Stimulated activated CD8-positive, alpha-beta memory T cell treated with anti-CD3 and anti-CD28 coated beads, Interleukin-2, amount 100 ng/mL, for 1 hour (primary cell): ENCODE measurements at places on chromosomes 16 and 17.
A peak's percentile ranks its signal among the peaks of the same experiment; 100 is the strongest.

DNA sequence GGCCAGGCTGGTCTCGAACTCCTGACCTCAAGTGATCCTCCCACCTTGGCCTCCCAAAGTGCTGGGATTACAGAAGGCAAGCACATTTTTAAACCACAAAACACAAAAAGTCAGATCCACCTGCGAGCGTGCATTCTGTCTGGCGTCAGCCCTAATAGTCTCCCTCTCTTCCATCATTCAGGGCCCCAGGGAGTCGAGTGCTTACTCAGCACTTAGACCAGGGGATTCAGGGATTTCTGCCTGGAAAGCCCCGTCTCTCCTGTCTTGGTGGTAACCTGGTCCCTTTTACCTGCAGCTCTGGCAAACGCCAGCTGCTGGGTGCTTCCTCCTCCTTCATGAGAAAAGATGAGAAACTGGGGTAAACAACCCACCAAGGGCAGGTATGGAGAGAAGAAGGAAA is 443.1 kb downstream of the SOX9 start:
- no peak for DNase-seq

GRCh38 chr17:77456271-77456950 is 315.6 kb downstream of the SEC14L1 start:
- no peak for DNase-seq

DNA sequence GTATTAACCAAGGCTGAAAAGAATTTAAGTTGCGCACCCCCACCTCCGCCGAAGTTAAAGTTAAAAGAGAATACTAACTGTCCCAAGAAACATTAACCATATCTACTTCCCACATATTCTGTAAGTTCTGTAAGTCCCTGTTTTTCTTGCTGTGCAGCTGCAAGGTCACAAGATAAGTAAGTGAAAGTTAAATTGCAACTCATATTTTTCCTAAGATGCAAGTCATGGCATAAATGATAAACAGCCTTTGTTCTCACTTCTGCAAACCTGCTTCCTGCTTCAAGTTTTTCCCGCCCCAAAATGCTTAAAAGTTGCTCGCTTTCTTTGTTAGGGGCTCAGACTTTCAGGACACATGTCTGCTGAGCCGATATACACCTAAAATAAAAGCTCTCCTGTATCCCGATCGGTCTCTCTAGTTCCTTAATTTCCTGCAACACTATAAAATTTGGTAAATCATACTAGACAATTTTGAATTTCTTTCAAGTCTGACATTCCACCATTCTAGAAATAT is 32.6 kb upstream of the ABCA9 start:
- no peak for DNase-seq

DNA sequence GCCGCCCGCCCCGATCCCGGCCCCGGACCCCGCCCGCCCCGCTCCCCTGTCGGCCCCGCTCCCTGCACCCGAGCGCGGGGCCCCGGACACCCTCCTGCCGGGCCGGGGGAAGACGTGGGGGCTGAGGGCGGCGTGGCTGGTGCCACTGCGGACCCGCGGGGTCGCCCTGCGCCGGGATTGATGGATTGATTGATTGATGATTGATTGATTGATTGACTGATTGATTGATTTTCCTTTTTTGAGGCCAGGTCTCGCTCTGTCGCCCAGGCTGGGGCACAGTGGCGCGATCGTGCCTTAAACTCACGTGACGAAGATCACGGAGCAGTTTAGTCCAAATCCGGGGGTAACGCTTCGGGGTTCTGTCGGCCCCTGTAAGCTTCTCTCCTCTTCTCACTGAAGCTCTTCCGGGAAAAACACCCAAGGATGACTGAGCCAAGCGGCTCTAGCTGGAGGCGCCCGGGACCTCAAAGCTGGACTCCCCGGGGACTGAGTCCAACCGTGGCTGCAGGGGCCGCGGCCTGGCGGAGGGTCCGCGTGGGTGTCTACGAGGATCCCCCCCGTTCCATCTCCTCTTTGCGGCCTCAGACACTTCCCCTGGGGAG is 40.2 kb upstream of the BHLHA9 start:
- no peak for DNase-seq

GRCh38 chr16:78832100-78832499 is 732.6 kb downstream of the WWOX start:
- DNase-seq: no peak

GRCh38 chr16:11094857-11095565 is 150.6 kb downstream of the CLEC16A start:
- no peak for DNase-seq

GRCh38 chr17:6574687-6575595 is 18.6 kb upstream of the PITPNM3 start:
- DNase-seq: no peak

DNA sequence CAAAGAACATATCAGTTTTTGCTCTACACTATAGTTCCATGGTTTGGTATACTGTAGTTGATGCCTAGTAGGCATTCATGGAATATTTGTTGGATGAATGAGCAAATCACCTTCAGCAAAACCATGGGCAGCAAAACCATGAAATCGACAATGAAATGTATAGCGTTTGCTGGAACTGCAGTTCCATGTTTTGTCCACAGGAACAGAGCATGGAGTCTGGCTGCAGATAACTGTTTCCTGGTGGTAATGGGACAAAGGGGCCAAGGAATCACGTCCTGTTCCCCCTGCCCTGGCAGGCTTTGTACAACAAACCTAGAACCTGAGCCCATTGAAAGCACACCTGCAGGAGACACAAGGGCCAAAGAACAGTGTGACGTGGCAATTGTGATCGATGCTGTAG is 101.1 kb downstream of the USP31 start:
- DNase-seq: no peak

DNA sequence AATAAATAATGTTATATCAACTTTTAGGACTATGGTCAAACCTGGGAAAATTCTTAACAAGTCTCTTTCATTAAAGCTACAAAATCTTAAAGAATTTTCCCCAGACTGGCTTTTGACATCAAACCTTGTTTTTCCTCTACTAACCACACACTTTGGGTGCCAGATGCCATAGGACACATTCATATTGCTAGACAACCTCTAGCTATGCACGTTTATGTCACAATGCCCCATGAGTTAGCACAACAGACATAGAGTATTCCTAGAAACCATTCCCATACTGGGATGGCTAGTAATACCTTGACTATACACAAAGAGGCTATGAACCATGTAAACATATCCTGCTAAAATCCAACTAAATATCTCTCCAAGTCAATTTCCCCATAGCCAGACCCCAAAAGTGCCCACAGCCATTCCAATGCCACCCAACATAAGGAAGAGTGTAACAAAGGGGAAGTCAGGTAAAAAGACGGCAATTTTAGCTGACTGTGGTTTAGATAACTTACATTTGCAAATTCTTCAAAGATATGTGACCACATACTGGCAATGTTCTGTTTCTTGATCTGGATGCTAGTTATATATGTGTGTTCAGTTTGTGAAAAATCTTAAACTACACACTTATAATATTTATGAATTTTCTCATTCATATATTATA is 23.4 kb downstream of the SMURF2 start:
- DNase-seq: no peak

- DNase-seq: no peak
Measured at GRCh38 chr17:9239246-9239792, 218.0 kb downstream of the NTN1 start.

GRCh38 chr17:19744922-19745757 is 3.0 kb downstream of the ALDH3A1 start:
- DNase-seq: peak; percentile 70

GRCh38 chr16:23561586-23561985 is 4.1 kb downstream of the UBFD1 start:
- no peak for DNase-seq

DNA sequence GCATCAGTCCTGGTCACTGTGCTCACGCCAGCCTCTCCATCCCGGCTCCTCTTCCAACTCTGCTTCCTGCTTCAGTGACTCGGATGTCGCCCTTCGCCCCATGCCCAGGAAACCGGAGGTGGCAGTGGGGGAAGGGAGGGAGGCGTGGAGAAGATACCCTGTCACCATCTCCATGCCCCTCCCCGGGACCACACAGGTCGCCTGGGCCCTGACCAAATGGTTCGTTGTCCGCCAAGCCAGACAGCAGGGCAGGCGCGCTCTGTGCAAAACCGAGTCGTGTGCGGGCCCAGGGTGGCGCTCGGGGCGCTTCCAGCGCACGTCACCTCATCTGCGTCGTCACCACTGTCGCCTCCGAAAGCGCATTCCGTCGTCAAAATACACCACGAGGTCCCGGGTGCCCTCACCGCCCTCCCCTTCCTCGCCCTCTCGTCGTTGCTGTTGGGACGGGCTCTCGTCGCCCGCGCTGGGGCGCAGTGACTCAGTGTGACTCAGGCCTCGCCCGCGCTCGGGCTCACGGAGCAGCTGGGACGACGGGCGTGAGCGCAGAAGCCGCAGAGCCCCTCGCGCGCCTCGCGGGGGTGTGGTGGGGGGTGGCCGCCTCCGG is 39.2 kb downstream of the ZNF778 start:
- peak; percentile 57 for DNase-seq

DNA sequence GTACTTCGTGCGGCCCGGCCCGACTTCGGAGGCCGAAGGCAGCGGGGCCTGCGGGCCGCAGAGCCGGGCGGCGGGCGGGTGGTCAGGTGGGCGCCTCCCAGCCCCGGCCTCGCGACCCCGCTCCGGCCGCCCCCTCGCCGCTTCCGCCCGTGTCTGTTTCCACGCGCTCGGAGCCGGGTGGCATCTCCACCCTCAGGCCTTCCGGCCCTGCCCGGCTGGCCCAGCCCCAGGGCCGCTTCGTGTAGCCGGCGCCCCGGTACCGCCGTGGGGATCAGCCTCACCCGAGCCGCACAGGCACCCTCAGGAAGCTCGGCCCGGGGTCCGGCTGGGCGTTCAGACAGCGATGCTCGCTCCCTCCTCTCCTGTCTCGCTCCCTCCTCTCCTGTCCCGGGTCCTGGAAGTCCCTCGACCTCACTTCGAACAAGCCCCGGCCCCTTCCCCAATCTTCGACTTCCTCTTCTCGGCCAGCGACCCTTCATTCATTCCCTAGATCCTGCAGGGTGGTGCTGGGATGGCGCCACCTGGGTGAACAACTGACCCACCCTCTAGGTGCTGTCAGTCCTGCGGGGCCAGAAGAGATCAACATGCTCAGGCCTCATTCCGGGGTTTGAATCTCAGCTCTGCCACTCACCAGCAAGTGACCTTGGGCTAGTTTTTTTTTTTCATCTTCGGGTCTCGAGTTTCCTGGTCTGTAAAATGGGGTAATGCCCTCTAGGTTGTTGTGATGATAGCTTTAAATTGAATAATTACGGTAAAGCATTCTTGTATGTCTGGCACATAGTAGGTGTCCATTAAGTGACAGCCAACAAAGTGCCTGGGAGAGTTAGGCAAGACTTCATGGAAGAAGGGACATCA is 610 bp downstream of the VPS4A start:
- DNase-seq: no peak

- no peak for DNase-seq
Measured at GRCh38 chr17:7745748-7746470, 28.4 kb downstream of the DNAH2 start.

GRCh38 chr17:6981426-6981825 is 14.4 kb upstream of the ALOX12 start:
- DNase-seq: no peak

DNA sequence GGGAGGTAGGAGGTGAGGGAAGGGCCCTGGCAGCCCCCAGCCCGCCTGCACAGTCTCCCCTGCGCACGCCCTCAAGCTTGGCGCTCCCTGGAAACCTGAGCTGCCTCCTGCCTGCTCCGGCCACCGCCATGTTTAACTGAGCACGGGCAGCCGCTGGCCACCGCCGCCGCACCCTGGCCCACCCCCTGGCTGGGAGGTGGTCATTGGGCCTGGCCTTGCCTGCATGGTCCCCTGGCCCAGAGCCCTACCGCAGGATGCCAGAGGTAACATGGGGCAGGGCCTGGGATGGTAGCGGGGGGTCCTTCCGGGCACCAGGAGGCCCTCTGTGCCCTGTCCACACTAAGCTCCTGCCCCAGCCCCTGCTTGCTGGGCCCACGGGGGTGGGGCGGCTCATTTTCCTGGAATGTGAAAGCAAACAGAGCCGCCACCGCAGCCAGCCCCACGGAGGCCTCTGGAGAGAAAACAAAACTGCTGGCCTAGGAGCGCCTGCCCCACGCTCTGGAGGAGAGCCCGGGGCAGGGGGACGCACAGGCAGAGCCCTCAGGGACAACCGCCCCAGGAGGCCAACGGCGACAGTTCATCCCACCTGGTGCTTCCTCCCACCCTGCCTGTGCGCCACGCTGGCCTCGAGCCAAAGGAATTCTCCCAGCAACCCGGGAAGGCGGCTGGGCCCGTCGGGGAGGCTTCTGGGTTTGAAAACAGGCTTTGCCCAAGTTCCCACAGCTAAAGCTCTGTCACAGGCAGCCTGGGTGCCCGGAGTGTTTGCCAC is 8.9 kb downstream of the NHERF2 start:
- DNase-seq: no peak
